ENCODE measurements at places on chromosomes 1 and 21.

- DNase-seq = no peak
These were observed 43.1 kb upstream of the PIGC start for GRCh38 chr1:172486805-172487454.

GRCh38 chr21:37865156-37865555 is 51.1 kb downstream of the KCNJ6 start:
- no peak for DNase-seq

DNA sequence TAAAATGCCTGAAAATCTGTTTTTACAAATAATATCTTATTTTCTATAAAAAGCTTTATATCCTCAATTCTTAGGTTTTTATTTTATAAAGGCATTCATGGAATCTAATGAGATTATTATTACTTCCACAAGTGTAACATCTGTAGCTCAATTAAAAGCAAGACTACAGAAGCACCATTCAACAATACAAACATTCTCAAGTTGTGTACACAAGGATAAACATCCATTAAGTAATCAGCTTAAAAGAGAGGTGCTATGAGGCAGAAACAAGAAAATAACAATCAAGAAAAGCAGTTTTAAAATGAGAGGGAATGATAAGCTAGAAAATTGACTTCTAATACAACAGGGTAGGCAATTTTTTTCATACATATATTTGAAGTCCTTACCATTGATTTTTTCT is 326.1 kb downstream of the MRPL39 start:
- DNase-seq = peak; percentile 43

DNA sequence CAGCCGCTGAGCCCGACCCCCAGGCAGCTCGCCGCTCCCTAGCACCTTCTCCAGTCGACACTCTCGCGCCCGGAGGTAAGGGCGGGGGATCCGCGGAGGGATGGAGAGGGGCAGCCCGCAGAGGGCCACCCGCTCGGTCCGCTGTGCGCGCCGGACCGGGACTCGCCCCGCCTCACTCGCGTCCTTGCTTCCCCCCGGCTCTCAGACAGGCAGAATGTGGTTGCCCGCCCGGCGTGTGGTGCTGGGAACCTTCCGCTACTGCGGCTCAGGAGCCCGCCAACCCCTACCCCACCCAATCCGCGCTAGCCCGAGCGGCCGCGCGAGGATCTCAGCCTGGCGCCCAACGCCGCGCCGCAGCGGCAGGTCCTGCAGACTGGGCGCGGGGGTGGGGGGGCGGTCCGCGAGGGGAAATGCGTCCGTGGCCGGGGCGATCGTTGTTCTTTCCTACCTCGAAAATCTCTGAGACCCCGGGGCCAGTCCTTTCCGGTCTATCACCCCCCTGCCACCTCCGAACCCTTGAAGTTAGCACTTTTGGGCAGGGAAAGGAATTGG is 404 bp downstream of the LRRC8C start:
- no peak for DNase-seq

DNA sequence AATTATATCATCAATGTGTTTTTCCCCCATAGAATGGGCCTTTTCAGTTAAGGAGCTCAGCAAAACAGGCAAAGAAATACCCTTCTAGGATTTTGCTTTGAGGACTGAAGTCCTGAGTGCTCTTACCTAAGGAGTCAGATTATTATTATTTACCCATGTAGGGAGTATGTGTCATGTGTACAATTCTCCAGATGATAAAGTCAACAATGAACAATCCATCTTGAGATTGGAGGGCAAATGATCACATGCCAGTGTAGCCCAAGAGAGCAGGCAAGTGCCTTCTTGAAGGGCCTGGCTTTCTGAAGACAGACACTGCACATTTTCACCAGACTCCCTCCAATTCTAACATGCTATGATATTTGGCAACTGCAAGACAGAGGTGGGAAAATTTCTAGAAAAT is 159.7 kb downstream of the PCNX2 start:
- DNase-seq = no peak

DNA sequence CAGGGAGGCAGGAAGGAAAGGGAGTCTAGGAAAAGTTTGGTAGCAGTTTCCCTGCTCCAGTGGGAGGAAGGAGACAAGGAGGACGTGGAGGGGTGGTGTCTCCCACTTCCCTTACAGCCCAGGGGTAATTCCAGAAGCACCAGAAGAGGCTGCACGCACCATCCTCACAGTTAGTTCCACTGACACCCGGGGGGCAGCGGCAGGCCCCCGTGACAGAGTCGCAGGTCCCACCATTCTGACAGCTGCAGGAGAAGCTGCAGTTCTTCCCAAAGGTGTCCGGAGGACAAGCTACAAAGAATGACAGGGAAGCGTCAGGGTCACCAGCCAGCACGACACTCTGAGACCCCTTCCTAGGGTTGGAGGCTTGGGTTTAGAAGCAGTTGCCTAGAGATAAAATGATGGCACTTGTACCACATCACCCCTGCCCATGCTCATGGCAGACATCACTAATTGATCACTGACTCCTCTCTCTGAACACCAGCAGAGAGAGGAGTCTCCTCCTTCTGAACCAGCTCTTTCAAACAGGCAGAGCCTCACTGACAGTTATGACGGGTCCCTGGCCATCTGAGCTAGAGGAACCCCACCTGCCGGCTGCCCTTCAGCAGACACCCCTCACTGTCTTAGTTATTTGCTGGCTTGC is 53.3 kb downstream of the ARHGEF16 start:
- no peak for DNase-seq

- no peak for DNase-seq
These were observed 14.8 kb downstream of the LSS start for GRCh38 chr21:46213620-46214286.

GRCh38 chr1:207991583-207992026 is 80.7 kb upstream of the CD34 start:
- DNase-seq = no peak

DNA sequence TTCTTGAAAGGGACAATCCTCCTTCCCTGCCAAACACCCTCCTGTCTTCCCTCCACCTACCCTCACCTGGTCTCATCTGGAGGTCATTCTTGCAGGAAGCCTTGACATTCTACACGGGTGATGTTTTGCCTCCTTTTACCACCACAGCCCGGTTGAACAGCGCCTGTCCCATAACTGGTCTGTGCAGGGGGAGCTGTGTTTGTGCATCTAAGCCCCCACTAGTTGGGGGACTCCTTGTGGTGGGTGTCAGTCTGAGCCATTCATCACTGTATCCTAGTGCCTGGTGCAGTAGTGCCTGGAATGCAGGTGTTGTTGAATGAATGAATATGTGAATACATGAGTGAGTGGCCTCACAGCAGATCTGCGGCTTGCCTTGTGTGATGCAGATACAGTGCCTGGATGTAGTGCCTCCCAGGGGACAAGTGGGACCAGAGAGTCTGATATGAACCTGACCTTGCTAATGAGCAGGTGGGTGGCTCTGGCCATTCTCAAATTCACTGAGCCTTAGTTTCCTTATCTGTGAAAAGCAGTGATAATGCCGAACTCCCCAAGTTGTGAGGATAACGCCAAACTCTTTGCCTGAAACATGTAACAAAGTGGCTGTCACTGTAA is 79.8 kb downstream of the OMA1 start:
- no peak for DNase-seq

DNA sequence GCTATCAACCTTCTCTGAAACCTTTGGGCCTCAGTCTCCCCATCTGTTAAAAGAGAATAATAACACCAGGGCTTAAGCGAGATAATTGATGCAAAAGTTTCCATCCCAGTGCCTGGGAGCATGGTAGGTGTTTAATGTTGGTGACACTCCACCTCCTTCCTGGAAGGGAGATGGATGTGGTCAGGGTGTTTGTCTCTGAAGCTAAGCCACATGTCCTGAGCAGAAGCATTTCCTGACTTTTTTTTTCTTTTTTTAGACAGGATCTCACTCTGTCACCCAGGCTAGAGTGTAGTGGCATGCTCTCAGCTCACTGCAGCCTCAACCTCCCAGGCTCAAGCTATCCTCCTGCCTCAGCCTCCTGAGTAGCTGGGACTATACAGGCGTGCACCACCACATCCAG is 72.6 kb upstream of the HMGB4 start:
- DNase-seq = no peak

GRCh38 chr1:228000836-228001563 is 5.8 kb upstream of the WNT3A start:
- no peak for DNase-seq

DNA sequence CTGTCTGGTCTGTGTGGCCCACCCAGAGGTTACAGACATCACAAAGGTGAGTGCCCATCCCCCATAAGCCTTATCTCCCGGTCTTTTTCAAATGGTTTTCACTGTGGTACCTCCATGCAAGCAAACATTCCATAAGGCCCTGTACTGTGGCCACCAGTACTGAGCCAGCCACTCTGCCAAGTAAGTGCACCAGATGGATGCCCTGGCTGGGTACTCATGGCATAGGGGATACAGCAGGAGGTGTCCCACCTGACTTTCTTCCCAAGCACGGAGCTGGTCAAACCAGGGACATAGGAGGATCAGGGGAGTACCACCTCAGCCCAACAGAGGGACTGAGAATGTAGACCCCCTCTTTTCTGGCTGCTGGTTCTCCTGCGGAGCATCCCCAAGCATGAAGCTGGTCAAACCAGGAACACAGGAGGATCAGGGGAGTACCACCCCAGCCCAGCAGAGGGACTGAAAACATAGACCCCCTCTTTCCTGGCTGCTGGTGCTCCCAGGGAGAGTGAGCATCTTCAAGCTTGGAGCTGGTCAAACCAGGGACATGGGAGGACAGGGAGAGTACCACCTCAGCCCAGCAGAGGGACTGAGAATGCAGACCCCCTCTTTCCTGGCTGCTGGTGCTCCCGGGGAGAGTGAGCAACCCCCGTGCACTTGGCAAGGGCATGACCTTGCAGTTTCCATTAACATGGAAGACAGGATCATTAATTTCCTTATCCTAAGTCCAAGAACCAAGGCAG is 81.8 kb upstream of the KLHDC7A start:
- no peak for DNase-seq

GRCh38 chr21:33969581-33969980 is 54.0 kb upstream of the ATP5PO start:
- no peak for DNase-seq

- no peak for DNase-seq
These were observed 57.2 kb upstream of the RUNX1 start for GRCh38 chr21:35106246-35106835.

- DNase-seq = no peak
These were observed 45.5 kb downstream of the WDR64 start for GRCh38 chr1:241697640-241698018.

DNA sequence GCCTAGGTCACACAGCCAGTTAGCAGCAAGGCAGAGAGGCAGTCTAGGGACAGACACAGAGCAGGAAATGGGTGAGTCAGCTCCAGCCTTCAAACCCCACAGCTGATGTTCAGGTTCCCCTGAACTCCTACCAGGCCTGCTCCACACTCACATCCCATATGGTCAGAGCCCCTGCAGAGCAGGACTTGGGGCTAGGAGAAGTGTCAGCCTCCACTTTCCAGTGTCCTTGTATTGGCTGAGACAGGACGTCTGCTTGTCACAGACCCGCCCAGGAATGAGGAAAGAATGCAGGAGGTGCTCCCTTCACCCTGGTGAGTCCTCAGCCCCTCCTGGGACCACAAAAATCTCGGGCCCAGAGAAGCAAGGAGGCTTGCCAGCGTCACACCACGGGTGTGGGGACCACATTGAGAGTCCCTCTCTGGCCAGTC is 92.5 kb downstream of the LACTBL1 start:
- no peak for DNase-seq

- no peak for DNase-seq
These were observed 45.4 kb downstream of the SMYD2 start for GRCh38 chr1:214326406-214326805.

DNA sequence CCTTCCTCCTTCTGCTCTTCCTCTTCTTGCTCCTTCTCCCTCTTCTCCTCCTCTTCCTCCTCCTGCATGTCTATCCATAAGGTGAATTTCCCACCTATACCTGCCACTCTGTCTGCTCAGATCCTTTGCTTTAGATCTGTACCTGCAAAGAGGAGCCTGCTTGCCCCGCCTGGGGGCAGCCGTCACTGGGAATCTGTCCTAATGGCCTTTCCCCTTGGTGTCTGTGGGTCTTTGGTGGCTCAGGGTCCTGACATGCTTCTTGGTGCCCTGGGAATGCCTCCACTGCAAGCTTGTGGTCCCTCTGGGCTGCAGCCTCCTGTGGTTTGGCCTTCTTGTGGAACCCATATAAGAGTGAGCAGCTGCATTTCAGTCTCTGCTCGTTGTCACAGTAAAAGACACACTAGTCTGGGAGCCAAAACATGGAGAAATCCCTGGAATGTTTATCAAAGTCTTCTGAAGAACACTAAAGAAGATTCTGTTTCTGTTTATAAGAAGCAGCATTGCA is 79.5 kb upstream of the CSF3R start:
- no peak for DNase-seq

DNA sequence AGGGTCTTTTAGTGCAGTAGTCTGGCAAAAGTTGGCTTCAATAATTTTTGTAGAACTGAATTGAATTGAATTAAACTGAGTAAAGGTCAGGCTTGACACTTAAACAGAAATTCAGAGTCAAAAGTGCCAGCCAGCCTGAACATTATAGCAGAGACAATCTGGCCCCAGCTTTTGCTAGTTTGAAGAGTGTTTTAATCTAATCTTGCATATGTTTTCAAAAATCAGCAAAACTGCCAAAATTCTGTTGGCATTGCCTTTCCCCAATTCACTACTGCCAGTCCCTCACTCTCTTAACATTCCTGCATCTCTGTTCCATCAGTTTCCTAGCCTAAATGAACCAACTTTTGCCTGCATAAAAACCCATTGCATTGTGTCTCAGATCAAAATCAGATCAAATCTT is 403.8 kb downstream of the NUF2 start:
- DNase-seq = no peak

- no peak for DNase-seq
These were observed 58.8 kb upstream of the ZNF644 start for GRCh38 chr1:91080650-91081049.

DNA sequence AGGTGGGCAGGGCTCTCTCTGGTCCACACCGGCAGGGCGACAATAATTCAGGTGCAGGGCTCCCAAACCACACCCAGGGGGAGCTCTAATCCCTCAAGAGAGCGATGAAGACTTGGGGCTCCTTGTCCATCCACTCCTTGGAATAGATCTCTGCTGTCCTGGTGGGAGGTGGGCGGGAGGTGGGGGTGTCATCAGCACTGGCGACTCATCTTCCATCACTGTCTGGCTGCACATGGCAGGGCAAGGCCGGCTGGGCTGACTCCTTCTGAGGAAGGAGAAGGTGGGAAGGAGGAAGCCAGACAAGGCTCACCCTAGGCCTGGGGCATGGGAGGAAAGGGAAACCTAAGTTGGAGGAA is 29.3 kb downstream of the TNNT2 start:
- DNase-seq = no peak

DNA sequence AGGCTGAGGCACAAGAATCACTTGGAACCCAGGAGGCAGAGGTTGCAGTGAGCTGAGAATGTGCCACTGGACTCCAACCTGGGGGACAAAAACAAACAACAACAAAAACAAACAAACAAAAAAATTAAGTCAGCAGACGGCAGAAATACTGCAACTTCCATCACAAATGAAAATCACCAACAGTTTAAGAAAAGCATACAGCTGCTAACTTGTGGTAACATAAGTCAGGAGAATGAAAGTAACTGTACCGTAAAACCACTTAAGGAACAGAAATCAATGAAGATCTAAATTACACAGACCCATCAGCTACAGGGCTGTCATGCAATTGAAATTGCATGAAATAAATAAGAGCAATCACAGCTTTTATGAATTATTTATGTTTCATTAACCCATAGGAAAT is 25.0 kb downstream of the MCOLN2 start:
- no peak for DNase-seq

All from NCI-H1436 treated with DMSO at 0.1 percent for 48 hours (cell line).